ENCODE measurements at places on chromosomes 1 and 21.

GRCh38 chr21:44758781-44759627 is 42.6 kb downstream of the UBE2G2 start:
- no peak for DNase-seq

DNA sequence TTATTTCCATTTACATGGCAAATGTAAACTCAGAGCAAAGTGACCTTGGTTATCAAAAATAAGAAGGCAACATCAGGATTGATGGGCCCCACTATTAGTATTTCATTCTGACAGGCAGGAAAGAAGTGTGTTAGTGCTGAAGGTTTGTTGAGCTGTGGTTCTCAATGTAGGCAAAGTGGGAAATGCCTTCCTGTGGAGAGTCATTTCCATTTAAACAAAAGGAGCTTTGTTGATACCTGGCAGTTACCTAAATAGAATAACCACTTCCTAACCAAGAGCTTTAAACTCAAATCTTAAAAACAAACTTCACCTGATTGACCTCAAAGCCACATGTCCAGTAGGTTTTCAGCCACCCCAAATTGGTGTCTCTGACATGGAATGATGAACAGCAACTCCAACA is 579.9 kb upstream of the BEND5 start:
- no peak for DNase-seq

DNA sequence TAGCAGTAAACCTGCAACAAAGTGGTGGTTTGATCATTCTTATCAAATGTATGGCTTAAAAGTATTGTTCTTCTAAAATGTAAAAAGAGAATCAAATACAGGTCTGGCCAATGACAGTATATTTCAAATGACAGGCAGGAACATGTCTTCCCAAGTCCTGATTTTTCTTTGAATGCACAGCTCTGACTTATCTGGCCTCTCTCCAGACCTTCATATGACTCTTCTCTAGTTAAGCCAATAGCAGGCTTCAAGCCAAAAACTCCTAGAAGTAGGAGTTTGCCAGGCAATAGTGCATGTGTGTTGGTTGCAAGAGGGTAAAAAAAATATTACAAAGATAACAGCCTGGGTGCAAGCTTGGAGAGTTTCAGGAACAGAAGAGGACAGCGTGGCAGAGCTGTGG is 345.5 kb downstream of the SMYD3 start:
- DNase-seq, result no peak

DNA sequence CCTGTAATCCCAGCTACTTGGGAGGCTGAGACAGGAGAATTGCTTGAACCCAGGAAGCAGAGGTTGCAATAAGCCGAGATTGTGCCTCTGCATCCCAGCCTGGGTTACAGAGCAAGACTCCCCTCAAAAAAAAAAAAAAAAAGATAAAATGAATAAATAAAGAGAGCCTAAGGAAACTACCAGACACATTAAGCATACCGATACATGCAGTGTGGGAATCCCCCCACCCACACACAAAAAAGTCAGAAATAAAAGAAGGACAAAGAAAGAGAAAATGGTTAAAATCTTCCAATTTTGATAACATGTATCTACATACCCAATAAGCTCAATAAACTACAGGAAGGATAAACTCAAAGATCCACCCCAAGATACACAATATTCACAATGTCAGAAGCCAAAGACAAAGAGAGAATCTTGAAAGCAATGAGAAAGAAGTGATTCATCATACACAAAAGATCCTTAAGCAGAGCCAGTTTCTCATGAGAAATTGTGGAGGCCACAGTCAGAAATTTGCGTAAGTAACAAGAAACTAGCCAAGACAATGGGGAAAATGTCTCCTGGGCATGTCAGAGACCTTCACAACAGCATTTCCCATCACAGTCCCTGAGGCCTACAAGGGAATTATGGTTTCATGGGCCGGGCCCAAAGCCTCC is 1197.0 kb downstream of the AMY1C start:
- no peak for DNase-seq

- no peak for DNase-seq
These were observed 2.1 kb upstream of the FCRLB start for GRCh38 chr1:161719325-161719611.

- no peak for DNase-seq
These were observed 368.6 kb upstream of the NEGR1 start for GRCh38 chr1:72650843-72651435.

DNA sequence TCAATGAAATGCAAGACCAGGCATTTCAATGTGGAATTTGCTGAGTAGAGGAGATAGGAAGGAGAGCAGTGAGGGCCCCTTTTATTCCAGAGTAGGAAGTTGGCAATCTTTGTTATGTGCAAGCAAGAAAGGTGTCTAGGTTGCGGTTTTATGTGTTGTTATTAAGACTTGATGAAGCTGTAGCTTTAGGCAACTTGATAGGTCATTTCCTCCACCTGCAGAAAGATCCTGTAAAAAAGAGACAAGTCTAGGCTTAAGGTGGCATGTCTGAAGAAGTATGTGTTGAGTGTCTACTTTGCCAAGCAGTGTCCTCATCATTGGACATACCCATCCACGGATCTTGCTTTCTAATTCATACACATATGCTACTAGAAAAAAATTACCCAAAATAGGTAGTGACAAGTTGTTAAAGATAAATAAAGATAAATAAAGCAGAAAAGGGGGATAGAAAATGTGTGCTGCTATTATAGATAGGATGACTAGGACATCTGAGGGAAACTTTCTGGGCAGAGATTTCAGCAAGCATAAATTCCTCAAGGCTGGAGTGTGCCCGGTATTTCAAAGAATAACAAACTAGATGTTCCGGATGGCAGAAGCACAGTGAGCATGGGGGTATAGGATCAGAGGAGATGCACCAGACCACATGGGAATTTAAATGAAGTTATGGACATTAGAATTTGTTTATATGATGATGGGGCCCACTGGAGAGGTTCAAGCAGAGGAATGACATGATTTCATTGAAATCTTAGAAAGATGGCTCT is 335.0 kb downstream of the TGFB2 start:
- DNase-seq, result no peak

DNA sequence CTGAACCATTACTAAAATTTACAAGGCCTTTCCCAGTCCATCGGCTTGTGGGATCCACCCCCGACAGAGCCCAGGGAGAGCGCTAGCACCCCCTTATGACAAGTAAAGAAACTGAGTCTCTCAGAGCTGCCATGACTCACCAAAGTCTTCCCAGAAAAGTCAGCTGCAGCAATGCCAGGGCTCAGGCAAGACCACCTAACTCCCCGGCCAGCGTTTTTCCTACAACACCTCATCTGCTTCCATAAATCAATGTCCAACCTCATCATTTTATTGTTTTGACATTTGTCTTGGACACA is 15.0 kb downstream of the DHCR24 start:
- DNase-seq, result no peak

DNA sequence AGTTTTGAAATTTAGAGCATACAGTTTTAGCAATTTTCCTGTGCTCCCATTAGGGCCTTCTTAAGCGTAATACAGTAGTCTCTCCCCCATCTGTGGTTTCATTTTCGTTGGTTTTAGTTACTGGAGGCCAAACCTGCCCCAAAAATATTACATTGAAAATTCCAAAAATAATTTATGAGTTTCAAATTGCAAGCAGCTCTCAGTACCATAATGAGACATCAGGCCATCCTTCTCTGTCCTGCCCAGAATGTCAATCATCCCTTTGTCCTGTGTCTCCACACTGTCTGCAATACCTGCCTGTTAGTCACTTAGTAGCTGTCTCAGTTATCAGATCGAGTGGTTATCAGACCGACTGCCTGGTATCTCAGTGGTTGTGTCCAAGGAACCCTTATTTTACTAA is 45.4 kb downstream of the ADSS2 start:
- no peak for DNase-seq

DNA sequence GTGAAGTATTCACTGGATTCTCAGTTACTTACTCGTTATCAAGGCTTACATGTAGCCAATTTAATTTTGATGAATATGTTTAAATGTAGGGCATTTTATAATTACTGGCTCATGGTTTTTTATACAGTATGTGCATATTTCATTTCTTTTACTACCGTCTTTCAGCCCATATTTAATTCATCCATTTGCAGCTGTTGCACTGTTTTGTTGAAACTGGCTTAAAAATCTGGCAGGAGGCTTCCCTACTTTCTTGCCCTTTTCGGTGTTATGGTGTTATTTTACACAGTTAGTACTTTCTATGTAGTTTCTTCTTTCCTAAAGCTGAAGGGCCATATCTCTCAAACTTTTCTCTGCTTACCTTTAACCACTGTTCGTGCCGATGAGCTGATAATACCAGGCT is 54.2 kb downstream of the ITSN1 start:
- no peak for DNase-seq

DNA sequence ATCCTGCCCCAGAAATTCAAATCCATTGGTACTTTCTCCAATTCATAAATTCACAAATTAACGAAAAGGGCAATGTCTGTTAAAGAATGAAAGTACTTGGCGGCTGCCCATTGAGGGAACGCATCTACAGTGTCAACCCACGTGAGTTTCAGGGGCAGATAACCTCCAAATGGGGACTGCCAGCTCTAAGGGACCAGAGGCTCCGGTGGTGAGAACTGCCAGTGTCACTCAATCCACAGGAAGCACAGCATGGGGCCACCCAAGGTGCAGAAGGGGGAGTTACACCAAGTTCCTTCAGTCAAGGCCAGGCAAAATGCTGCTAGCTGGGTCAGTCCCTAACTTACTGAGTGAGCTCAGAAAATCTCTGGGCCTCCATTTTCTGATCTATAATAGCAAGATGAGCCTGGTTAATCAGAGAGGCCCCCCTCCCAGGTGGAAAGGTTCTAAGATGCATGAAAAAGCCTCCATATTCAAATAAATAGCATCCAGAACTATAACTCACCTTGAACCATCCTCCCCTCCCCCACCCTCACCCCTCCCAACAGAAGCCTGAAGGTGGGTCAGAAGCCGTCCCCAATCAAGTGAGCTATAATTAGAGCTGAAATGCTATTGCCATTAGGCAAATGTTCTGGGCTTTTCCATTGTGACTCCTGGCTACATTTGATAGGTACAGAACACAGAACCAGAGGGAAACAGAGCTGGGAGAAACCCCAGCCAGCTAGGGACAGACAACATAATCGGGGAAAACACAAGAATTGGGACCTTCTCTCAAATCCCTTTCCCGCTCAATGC is 41.7 kb downstream of the LRP8 start:
- no peak for DNase-seq

DNA sequence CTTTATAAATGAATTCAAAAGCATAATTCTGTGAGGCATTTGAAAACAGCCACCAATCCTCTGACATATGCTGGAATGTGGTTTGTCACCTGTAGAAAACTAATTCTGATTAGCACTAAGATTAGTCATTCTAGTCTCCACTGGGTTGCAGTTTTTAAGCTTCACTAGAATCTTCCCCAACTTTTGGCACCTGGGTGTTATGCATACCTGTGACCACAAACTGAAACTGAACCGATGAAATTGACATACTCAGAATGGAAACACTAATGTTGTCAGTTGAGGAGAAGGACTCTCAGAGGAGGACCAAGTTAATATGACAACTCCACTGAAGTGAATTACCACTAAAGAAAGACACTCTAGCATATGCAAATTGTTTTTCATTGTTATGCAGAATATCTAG is 285.8 kb upstream of the NEGR1 start:
- DNase-seq, result no peak

- DNase-seq, result no peak
These were observed 7.6 kb upstream of the SLC19A1 start for GRCh38 chr21:45549626-45550463.

DNA sequence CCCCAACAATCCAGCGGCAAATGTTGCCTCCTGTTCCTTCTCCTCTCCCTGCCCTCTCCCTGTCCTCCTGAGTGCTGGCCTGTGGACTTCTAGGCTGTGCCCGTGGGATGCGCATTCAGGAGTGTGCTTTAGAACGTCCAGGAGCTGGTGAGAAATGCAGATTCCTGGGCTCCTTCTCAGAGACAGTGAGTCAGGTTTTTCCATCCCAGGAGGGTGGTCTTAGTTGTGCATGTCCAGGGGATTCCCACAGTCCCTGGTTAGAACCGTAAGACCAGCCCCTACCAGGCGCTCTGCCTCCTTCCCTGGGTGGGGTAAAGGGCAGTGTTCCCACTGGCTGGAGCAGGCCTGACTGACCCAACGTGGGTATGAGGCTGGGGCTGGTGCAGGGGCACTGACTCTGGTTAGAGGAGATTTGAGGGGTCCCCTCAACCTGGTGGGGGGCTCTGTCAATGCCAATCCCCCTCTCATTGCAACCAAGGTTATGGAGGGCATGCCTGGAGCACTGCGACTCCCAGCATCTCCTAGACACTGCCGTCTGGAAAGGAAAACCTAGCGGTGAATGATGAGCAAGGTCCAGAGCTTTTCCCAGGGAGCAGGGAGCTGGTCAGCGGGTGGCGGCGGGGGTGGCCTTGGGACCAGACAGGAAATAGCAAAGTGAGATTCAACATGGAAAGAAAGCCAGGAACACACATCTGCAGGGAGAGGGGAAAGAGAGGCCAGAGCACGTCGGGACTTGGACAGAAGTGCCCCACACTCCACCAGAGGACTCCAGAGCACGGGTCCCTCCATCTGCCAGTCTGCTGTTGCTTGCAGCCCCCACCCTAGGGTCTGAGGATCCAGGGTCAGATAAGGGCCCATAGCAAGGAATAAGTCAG is 38.5 kb downstream of the HSPG2 start:
- no peak for DNase-seq

DNA sequence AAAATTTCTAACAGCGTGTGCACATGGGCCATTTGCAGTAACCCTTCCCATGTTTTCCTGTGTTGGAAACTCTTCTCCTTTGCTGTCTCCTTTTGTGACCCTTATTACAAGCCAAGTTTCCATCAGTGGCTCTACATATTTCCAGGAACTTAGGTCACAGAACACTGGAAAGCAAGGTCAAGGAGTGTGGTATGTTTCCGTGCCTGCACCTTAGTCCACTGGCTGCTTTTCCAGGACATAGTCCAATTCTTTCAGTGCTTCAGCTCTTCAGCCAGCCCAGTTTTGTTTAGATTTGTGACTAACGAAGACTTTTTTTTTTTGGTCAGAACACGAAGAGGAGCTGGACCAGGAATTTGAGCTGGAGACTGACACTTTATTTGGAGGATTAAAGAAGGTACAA is 33.8 kb downstream of the HHAT start:
- no peak for DNase-seq

- DNase-seq, result no peak
These were observed 72.4 kb downstream of the DMRTA2 start for GRCh38 chr1:50350868-50351267.

DNA sequence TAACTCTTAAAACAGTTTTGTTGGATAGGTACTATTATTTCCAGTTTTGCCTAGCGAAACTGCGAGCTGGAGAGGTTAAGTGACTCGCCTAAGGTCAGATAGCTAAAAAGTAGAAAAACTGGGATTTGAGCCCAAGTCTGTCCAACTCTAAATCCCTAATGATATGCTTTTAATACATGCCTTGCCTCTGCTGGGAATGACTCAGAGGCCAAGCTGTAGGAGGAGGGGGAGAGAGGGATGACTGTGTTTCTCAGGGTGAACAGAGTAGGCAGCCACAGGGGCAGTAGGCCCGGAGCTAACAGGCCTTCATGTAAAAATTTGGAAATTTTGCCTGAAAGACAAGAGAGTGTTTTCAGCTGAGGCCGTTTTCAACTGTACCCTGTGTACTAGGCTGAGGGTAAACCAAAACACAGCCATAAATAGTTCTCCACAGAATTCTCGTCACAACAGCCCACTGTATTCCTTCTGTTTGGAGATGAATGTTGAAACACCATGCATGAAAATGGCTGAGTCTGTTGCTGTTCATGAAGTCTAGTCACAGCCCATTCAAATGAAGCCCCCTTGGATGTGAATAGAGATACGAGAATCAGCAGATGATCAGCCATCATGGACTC is 107.5 kb upstream of the HOOK1 start:
- no peak for DNase-seq

- no peak for DNase-seq
These were observed 474.7 kb downstream of the NUF2 start for GRCh38 chr1:163796394-163796821.

GRCh38 chr1:112633628-112634027 is 14.0 kb downstream of the CAPZA1 start:
- DNase-seq, result no peak

All from H1 (cell line).